Erythroblast (primary cell): ENCODE measurements at places on chromosomes 3 and 15.

DNA sequence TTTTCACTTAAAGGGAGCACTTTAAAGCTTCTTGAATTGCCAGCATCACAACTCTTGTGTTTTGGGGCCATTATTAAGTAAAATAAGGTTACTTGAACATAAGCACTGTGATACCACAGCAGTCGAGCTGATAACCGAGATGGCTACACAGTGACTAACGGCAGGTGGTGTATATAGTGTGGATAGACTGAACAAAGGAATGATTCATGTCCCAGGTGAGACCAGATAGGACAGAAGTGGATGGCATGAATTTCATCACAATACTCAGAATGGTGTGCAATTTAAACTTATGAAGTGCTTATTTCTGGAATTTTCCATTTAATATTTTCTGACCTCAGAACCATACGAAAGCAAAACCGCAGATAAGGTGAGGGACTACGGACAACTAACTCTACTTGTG, 40.2 kb downstream of the PBRM1 start:
- no peak for DNase-seq

DNA sequence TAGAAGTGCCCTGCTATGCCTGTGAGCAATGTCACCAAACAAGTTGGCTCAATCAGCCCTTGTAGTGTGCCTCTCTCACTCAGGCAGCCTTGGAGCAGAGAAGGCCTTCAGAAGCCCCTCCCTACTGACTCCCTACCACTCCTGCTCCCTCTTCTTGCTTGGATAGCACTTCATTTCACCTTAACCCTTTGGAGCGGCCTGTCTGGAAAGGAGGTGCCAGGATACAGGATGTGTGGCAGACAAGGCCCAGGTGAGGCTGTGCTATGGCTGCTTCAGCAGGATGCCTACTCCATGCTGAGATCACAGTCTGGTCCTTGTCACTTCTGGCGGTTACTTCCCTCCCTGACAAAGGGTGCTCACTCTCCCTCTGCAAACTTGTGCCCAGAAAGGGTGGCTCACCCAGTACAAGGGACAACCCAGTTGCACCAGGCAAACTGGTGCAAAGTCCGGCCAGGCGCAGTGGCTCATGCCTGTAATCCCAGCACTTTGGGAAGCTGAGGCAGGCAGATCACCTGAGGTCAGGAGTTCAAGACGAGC, 1.1 kb downstream of the MON1A start:
- DNase-seq, result no peak

DNA sequence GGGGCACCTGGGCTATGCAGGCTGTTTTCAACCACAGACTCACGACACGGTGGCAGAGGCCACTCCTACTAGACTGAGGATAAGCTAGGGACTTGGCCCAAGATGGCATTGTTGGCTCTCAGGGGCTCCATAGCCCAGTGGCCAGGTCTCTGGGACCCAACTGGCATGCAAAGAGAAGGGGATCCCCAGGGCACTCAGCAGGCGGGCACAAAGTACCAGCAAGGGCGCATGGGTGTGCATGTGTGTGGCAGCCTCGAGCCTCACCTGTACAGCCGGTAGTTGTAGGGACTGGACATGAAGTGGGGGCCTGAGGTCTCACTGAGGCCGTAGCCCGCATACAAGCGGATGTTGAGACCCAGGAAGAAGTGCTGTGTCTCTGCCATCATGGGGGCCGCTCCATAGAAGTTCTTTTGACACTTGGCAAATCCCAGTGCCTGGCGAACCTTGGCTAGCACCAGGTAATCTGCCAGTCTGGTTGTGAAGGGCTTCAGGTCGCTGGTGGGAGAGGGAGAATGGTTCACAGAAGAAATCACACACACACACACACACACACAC, 30.2 kb downstream of the IDH3A start:
- no peak for DNase-seq

DNA sequence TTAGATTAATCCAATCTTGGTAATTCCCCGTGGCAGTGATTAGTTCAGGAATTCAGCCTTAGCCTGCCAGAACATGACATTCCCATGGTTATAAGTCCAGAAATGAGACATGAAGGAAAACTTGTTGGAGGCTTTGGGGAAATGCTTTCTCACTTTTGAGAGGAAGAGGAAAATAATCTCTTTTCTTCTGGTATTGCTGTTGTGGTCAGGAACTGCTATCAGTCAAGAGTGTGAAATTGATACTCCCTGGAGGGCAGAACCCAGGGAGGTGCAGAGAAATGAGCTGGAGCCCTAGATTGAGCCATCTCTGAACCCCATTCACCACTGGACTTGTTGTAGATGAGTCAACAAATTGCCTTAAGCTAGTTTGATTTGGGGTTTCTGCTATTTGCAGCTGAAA, 38.6 kb upstream of the APH1B start:
- peak; percentile 42 for DNase-seq

DNA sequence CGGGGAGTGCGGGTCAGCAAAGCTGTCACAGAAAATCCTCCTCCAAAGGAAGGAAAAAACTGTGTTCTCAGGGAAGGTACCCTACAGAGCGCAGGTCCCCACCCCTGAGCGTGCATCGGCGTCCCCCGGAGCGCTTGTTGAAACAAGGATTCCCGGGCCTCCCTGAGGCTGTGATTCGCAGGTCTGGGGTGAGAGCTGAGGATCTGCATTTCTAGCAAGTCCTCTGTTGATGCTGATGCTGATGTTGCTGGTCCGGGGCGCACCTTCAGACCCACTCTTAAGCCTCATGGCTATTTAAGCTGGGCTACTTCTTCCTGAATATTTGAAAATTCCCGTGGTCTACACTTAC, 226.2 kb upstream of the IGF1R start:
- no peak for DNase-seq

DNA sequence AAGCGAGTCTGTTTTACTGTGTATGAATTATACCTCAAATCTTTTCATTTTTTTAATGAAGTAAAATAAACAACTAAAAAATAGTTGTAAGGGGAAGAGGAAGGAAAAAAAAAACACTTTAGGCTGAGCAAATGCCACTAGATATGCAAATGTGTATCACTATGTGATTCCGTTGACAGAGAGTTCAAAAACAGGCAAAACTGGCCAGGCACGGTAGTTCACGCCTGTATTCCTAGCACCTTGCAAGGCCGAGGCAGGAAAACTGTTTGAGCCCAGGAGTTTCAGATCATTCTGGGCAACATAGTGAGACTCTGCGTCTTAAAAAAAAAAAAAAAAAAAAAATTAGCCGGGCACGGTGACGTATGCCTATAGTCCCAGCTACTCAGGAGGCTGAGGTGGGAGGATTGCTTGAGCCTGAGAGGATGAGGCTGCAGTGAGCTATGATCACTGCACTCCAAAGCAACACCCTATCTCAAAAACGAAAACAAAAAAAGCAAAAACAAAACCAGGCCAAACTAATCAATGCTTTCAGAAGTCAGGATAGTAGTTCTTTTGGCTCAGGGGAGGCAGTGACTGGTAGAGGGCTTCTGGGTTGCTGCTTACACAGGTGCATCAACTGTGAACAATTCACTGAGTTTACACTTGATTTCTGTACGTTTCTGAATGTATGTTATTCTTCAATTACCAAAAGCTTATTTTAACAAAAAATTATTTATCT, 7.4 kb downstream of the PRC1 start:
- no peak for DNase-seq

- DNase-seq, result no peak
These were observed 388.5 kb downstream of the VPS13C start for GRCh38 chr15:61671736-61672135.

GRCh38 chr3:149454746-149455145, 19.8 kb upstream of the TM4SF4 start:
- DNase-seq, result no peak

DNA sequence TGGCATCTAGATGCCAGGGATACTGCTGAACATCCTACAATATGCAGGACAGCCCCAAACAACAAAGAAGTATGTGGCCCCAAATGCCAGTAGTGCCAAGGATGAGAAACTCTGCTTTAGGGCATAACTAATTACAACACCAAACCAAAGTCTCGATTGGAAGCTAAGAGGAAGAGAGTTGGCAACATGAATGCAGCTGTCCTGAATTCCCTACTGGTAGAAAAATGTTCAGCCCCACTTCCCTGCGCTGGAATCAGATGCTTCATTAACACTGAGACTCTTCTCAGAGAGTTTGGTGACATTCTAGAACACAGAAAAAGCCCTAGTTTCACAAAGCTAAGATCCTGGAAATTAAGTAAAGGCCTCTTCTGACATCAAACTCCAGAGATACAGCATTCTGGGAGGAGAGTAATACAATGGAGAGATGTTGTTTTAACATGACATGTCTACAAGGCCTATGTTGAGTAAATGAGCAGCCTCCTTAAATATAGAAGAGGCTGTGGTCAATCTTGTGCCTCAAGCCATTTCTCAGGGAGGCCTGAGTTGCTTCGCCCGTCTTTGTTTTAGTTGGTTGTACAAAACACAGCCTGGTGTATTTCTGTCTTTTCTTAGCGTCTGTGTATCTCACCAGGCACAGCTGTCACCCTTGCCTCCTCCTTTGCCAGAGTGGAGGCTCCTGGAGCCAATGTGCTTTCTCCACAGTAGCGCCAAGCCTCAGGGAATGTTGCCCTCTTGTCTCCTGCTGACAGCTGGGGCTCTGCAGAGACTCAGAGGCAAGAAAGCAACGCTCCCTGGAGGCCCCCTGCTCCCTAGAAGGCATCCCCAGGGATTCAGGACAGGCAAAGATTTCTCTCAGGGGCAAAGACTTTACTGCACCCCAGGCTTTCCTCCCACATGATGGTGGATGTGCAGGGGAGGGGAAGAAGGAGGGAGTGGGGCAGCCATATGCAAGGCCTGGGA, 25.1 kb upstream of the CTNNB1 start:
- DNase-seq, result no peak

GRCh38 chr15:61034678-61035291, 194.3 kb downstream of the RORA start:
- DNase-seq, result no peak

- DNase-seq, result peak; percentile 22
These were observed 1.6 kb downstream of the CYP11A1 start for GRCh38 chr15:74365598-74366445.

DNA sequence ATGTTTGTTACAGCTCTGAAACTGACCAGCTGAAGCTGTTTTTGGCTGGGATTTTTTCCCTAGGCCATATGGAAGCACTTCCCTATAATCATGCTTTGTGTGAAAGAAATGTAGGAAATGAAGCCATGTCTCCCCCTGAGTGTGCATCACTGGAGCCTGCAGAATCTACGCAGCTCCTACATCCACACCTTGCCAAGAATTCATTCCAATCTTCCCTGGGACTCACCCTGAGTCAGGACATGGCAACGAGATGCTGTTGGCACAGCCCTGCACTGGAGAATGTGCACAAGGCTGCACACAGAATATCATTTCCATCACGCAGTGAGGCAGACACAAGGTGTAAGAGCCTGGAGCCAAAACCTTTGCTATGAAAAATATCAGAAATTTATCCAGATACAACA, 189.5 kb downstream of the ADAMTSL3 start:
- no peak for DNase-seq

- no peak for DNase-seq
These were observed 2.5 kb upstream of the ADIPOQ start for GRCh38 chr3:186839874-186840641.

- DNase-seq, result no peak
These were observed 1.0 kb downstream of the ULK3 start for GRCh38 chr15:74841891-74842373.

GRCh38 chr15:53378096-53378800, 381.2 kb downstream of the WDR72 start:
- no peak for DNase-seq

DNA sequence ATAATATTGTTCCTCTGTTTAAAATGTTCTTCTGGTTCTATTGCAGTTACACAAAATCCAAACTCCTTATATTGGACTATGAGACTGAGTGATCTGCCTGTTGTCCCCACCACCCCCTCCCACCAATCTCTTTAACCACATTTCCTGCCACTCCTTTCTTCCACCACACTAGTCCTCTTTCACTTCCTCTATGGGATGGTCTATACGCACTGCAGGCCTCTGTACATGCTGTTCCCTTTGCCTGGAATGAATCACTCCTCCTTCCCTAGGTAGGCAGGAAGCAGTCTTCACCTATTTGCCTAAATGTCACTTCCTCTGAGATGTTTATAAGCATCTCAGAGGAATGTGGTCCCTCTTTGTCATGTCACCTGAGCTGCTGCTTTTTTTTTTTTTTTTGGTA, 4.0 kb downstream of the MAP2K1 start:
- no peak for DNase-seq

- no peak for DNase-seq
These were observed 589 bp upstream of the SENP5 start for GRCh38 chr3:196867155-196867506.

DNA sequence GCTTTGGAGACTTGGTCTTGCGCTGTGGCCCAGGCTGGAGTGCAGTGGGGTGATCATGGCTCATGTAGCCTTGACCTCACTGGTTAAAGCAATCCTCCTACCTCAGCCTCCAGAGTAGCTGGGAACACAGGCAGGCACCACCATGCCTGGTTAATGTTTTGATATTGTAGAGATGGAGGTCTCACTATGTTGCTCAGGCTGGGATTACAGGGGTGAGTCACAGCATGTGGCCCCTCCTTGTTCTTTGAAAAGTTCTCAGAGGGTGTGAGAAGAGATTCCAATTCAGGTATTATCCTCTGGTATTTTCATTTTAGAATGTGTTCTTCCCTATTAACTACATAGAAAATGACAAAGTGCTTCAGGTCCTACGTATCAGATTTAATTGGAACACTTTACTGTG, 51.9 kb upstream of the RPL32 start:
- no peak for DNase-seq

DNA sequence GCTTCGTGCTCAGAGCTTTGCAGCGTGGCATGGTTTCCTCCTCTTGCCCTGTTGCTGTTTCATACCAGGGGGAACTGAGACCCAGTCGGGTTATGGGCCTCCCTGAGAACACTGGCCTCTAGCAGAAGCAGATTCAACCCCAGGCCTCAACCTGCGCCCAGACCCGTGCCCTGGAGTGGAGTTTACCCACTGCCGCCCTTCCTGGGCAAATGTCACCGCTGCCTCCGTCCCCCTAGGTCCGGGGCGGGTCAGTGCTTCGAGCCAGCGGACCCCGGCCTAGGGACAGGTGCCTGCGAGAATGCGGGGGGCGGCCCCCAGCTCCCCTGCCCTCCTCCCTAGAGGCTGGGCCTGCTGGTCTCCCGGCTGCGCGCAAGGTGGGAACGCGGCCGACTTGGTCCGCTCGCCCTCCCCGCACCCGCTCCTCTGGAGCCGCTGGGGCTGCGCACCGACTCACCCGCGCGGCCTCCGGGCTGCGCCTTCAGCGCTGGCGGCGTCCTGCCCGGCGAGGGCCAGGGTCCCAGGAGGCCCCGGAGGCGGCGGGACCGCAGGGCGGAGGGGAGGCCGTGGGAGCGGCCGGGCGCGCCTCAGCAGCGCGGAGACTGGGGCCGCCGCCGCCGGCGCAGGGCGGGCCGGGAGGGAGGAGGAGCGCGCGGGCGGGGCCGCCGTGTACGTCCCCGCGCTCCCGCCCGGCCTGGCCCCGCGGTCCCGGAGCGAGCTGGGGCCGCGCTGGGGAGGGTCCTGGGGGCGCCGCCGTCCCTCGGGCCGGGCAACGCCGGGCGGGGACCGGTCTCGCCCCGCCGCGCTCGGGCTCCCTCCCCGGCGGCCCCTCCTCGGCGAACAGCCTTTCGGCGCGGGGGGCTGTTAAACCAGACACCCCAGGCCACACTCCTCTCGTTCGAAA, at the start of gene PIGZ:
PIGZ (minus strand) TSS at position 601 of the 901 bp plus-strand sequence. CDS start 16,802 bp downstream, outside the sequence.
- peak; percentile 73 for DNase-seq
